Activated CD4-positive, alpha-beta T cell treated with anti-CD3 and anti-CD28 coated beads for 24 hours (primary cell): ENCODE measurements at places on chromosomes 12 and 14.

GRCh38 chr14:105476831-105477659, 2.4 kb downstream of the CRIP2 start:
- no peak for DNase-seq

GRCh38 chr14:100041271-100041670, 24.0 kb upstream of the EVL start:
- DNase-seq: no peak

DNA sequence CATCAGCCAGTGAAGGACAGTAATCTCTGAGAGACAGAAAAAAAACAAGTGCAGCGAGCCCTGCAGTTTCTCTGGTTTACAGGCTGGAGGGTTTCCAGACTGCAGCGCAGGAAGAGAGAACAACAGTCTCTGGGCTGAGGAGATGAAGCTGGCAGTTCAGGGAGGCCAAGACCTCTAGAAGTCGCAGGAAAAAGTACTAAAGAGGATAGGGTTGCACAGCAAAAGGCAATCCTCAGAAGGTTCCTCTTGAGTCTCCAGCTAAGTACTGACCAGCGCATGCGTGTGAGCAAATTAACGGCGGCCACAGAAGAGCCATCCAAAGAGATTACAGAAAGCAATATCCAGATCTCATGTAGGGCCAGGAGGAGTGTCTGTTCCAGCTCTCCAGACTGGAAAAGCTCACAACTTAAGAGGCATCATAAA, 12.2 kb upstream of the CCDC60 start:
- no peak for DNase-seq

DNA sequence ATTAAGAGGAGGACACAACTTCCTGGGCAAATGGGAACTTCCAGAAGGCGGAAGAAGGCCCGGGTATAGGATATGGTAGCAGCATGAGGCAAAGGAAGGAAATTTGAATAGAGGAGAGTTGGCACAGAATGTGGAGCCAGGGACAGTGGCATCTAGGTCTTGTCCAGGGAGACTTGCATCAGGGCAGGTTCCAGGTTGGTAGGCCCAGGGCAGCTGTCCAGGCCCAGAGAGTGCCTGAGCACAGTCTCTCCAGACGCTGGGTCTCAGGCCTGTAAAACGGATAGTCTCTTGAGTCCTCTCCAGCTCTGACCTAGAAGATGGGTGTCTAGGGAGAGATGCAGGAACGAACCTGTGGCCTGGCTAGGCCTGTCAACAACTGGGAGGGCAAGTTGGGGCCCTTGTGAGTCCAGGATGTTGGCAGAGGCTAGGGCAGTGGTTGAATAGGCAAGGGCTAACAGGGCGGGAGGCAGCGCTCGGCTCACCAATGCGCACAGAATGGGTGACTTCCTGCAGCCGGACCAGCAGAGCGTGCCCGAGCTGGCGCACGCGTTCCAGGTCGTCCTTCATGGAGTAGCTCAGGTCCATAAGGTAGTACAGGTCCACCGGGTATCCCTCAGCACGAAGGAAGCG, 9.9 kb downstream of the ITGB7 start:
- DNase-seq: no peak

DNA sequence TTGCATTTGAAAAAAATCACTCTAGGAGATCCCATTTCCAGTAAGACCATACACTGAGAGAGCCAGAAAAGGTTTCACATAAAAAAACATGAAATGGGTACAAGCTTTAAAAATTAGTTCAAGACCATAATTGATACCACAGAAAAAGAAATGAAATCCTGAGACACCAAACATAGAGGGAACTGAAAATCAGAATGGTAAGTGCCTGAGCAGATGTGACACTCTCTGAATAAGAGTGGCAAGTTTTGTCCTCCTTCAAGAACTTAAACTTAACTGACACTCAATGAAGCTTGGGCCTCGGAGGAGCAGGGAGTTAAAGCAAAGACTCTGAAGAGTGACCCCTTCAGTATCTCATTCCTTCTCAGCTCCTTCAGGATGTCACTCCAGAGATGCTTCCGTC, 23.2 kb upstream of the PTGDR start:
- no peak for DNase-seq

DNA sequence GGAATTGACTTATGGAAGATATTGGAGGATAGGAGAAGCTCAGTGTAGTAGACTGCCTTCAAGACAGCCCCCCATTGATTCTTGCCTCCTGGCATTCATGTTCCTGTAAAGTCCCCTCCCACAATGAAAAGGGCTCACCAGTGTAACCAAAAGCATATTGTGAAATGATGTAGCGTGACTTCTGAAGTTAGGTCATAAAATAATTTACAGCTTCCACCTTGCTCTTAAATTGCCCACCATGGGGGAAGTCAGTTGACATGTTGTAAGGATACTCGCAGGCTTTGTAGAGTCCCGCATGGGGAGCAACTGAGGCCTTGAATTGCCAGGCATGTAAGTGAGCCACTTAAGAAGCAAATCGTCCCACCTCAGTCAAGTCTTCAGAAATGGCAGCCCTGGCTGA, 25.1 kb downstream of the GTSF1 start:
- no peak for DNase-seq

GRCh38 chr14:54727929-54728328, 161.0 kb downstream of the SAMD4A start:
- DNase-seq: no peak

GRCh38 chr12:87804386-87804785, 224.8 kb downstream of the C12orf50 start:
- no peak for DNase-seq

DNA sequence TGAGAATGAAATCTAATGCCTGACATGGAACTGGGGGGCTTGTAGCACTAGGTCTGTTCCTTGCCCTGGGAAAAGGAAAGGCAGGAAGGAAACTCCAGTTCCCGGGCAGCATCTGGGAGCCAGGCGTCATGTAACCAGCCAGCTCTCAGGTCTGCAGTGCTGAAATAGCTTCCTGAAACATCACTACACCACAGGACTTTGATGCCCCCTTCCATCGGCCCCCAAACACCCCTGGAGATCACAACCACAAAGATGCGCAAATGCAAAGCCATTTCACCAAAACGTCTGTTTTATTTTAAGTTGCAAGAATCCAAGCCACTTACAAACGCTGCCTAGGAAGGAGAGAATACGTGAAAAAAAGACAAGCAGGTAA, 40.9 kb downstream of the KCTD10 start:
- no peak for DNase-seq

GRCh38 chr12:89390802-89391673, 38.7 kb upstream of the DUSP6 start:
- no peak for DNase-seq

DNA sequence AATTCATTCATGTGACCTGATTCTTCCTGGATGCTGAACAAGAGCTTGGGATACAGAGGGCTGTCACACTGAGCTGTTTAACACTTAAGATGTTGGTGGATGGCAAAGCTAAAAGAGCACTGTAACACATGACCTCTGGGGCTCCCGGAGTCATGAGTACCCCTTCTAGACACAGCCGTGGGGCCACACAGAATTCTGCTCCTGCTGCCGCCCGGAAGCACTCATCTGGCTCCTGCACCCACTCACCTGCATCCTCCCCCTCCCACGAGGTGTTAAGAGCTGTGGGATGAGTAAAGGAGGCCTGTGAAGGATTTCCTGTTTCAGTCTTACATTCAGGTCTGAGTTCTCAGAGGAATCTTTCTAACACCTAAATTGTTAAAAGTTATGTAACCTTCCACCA, 78.0 kb upstream of the SSTR1 start:
- no peak for DNase-seq

DNA sequence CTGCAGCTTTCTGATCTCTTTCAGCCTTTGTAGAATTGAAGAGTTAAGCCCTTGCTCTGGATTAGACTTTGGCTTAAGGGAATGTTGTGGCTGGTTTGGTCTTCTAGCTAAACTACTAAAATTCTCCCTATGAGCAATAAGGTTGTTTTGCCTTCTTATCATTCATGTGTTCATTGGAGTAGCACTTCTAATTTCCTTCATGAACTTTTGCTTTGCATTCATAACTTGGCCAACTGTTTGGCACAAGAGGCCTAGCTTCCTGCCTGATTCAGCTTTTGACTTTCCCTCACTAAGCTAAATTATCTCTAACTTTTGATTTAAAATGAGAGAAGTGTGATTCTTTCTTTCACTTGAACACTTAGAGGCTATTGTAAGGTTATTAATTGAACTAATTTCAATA, 384.3 kb downstream of the RAD51B start:
- no peak for DNase-seq

- no peak for DNase-seq
Observed at GRCh38 chr12:125284945-125285685, 219.9 kb downstream of the AACS start.
